ENCODE measurements at places on chromosomes 5 and 9. TPM values are rescaled to one million over a fixed set of nuclear protein-coding genes. Genes with fewer than 3 reads are reported as not detected.

GABRP gene
- total RNA-seq, result not detected

TMC1 gene
- 0.57 TPM for total RNA-seq

TMEM215 gene
- total RNA-seq, result not detected

FAM169A gene
- 23.2 TPM for total RNA-seq

NMUR2 gene
- total RNA-seq, result not detected

TGFBI gene
- 0.64 TPM for total RNA-seq

HSD17B4 gene
- 142 TPM for total RNA-seq

FRMPD1 gene
- total RNA-seq, result 0.52 TPM

PARP8 gene
- 19.0 TPM for total RNA-seq

FCN2 gene
- not detected for total RNA-seq

ZNF622 gene
- total RNA-seq, result 25.2 TPM

PDE6A gene
- not detected for total RNA-seq

ANKRD34B gene
- total RNA-seq, result not detected

TRIM36 gene
- total RNA-seq, result 12.6 TPM

TRIM7 gene
- 30.2 TPM for total RNA-seq

N4BP3 gene
- total RNA-seq, result 5.2 TPM

Data from HCT116 (cell line).